ENCODE measurements at places on chromosomes 7 and 10.

- no peak for DNase-seq
These were observed 218.5 kb downstream of the PLXDC2 start for GRCh38 chr10:20034732-20035131.

DNA sequence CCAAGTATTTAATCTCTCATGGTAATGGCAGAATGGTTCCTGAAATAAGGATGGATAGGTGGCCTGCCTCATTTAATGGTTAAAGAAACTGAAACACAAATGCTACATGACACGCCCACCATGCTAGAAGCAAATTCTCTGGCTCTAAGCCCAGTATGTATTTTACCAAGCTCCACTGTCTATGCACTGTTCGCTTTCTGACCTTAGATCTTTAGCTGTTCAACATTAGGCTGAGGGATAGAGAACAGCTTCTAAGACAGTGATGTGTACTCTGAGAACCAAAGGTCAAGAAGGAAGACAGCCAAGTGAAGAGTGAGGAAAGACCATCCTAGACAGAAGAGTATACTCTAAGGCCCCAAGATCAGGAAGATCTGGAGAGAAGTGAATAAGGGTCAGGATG, 26.6 kb downstream of the FAM3C start:
- no peak for DNase-seq

GRCh38 chr10:71247804-71248203, 35.4 kb downstream of the UNC5B start:
- DNase-seq: no peak

DNA sequence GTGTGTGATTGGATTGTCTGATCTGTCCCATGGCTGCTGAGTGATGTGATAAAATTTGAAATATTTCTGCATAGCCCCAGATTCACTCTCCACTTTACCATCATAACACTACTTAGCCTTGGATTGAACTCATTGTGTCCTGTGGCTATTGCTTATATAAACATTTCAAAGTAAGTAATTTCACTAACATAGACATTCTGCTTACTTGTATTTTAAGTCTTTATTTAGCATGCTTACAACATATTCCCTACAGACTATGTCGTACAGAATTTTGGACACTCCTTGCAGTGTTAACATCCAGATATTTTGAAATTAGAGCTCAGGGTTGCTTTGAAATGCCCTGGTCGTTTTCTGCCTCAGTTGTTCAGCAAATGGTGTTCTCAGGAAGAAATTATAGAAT, 117.6 kb downstream of the LRRC4 start:
- no peak for DNase-seq

DNA sequence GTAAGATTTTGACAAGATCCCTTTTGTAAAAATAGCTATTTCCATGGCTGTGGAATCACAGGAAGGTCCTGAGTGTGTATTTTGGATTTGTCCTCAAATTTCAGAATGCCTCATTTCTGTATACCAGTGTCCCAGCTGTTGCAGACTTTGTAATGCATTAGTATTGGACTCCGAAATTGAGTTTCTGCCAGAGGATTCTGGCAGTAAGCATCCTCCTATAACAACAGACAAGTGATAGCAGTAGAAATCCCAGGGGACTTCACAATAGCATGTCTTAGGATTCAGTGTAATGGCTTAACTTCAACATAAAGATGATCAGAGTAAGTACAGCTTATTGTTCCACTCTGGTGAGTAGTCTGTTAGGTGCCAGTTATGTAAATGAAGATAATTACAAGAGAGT, 104.6 kb downstream of the FOXP2 start:
- no peak for DNase-seq

DNA sequence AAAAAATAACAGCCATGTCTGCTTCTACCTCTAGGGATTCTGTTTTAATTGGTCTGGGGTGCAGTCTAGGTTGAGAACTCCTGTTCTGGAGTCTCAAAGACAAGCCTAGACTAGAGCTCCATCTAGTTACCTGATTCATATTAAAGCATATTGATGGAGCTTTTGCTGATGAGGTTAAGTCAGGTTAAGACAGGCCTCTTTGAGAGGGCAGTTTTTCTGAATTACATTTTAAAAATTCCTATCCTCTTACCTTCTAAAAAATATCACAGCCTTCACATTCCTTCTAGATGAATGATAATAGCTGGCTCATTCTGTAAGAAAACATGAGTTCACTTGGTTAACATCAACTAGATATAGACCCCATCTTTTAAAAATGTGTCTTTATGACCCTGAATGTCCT, 28.9 kb downstream of the MGAM start:
- no peak for DNase-seq
